ENCODE measurements at places on chromosomes 5 and 9. TPM values are rescaled to one million over a fixed set of nuclear protein-coding genes. Genes with fewer than 3 reads are reported as not detected.
A peak's percentile ranks its signal among the peaks of the same experiment; 100 is the strongest.

The ABCA2 gene
- total RNA-seq = 47.6 TPM

The TMC1 gene
- not detected for total RNA-seq

DNA sequence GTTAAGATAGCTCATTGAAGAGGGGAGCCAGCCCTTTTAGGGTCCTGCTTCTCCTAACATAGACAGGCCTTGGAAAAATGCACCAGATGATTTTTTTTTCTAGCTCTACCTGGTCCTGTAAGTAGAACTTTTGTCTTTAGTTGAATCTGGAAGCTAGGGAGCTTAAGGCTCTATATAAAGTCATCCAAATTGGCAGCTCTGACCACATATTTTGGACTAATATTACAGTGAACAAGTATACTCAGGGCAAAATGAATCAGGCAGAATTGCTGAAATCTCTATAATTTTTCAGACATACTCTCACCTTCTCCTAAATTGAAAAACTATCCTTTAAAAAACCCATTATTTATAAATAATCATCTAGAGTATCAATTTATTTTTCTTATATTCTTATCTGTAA lies 375.6 kb downstream of the OSTF1 start:
- peaks cover 43% of the 10 kb centered on the region for H3K4me1 ChIP-seq
- H3K36me3 ChIP-seq = no peaks in the 10 kb centered on the region
- H3K27me3 ChIP-seq = no peaks in the 10 kb centered on the region
- DNase-seq = no peak

The ESM1 gene
- total RNA-seq = 0.73 TPM

- H3K4me1 ChIP-seq = peaks cover 35% of the 10 kb centered on the region
- no peak overlapping the region for H3K27ac ChIP-seq
- H3K27me3 ChIP-seq = no peaks in the 10 kb centered on the region
- H3K36me3 ChIP-seq = peaks cover 27% of the 10 kb centered on the region
- H3K4me3 ChIP-seq = no peak overlapping the region
Observed at GRCh38 chr5:10688651-10689171, 72.3 kb downstream of the DAP start.

The HAVCR1 gene
- total RNA-seq = not detected

GRCh38 chr5:1461396-1461795 lies 16.2 kb upstream of the SLC6A3 start:
- peaks cover 7% of the 10 kb centered on the region for H3K4me1 ChIP-seq
- H3K27ac ChIP-seq = no peak overlapping the region
- H3K27me3 ChIP-seq = no peaks in the 10 kb centered on the region
- no peak for DNase-seq

GRCh38 chr5:95908799-95909198 lies 52.9 kb downstream of the ELL2 start:
- no peak overlapping the region for H3K27ac ChIP-seq
- peaks cover 53% of the 10 kb centered on the region for H3K36me3 ChIP-seq
- no peak overlapping the region for H3K4me3 ChIP-seq
- DNase-seq = no peak
- H3K4me1 ChIP-seq = peaks cover 16% of the 10 kb centered on the region

The SOHLH1 gene
- total RNA-seq = not detected

DNA sequence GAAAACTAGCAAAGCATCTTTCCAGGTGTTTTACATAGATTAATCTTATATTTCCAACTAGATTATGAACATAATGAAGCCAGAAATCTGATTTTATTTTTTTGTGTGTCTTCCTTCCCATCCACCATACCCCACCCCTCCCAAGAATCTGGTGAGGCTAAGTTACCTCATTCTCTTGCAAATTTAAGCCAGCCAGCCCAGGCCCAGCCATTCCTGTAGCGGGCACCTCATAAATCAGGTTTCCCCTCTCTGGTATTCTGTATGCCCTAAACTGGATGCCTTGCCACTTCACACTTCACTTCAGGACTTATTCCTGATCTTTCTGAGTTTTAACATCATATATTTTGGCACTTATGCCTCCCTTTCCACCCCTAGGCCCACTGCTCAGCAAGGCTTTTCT lies 21.8 kb downstream of the C9 start:
- no peaks in the 10 kb centered on the region for H3K36me3 ChIP-seq
- DNase-seq = no peak
- H3K27ac ChIP-seq = no peak overlapping the region
- H3K27me3 ChIP-seq = peaks cover 54% of the 10 kb centered on the region

GRCh38 chr5:79243224-79243623 lies 7.3 kb downstream of the JMY start:
- H3K4me3 ChIP-seq = no peak overlapping the region
- peaks cover 25% of the 10 kb centered on the region for H3K4me1 ChIP-seq
- peaks cover 3% of the 10 kb centered on the region for H3K36me3 ChIP-seq

The TAF11L5 gene
- total RNA-seq = not detected

- no peaks in the 10 kb centered on the region for H3K36me3 ChIP-seq
- no peaks in the 10 kb centered on the region for H3K27me3 ChIP-seq
- no peak overlapping the region for H3K4me3 ChIP-seq
- H3K27ac ChIP-seq = no peak overlapping the region
Observed at GRCh38 chr5:167918813-167919483, 372.5 kb upstream of the WWC1 start.

DNA sequence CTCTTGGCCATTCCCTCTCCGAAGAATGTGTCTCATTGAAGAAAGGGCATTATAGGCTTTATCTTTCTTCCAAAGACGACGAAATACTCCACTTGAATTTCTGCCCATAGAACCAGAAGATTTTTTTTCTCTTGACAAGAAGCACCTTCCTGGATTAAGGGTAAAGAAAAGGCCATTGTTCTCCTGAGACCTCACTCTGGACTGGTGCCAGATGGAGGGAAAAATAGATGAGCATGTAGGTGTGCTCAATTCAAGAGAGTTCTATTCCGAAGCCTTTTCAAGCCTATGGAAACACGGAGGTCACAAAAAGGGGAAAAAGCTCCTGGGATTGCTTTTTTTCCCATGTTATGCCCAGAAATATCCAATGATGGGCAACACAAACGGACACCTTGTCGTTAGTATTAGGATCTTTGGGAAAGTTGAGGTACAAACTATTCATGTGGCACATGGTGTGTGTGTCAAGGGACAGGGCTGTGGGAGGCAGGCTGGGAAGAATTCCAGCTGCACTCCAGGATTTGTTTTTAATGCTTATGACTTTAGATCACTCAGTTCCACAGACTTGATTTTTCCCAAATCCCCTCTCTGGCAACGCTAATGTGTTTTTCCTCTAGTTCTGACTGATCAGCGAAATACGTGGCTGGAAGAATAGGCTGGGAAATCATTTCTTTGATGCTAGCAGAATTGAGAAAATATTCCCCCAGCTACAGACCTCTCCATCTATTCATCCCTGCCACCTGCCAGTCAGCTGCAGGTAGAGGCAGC lies 89.9 kb downstream of the SIL1 start:
- H3K4me3 ChIP-seq = no peak overlapping the region
- H3K4me1 ChIP-seq = peaks cover 21% of the 10 kb centered on the region
- peak overlapping the region; percentile 73 for H3K27ac ChIP-seq
- no peak for DNase-seq
- no peaks in the 10 kb centered on the region for H3K27me3 ChIP-seq

DNA sequence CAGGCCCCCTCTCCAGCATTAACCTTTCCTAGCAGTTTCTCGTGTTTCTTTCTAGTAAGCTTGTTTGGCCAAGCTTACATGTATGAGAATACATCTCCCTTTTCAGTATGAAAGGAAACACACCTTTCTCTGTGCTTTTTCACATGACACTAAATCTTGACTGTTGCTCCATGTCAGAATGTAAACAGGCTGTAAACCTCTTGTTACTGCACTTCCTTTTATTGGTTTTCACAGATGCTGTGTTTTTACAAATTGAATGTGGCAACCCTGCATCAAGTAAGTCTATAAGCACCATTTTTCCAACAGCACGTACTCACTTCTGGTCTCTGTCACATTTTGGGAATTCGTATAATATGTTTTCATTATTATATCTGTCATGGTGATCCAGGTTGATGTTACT lies 2.2 kb upstream of the CANX start:
- no peaks in the 10 kb centered on the region for H3K36me3 ChIP-seq
- H3K4me3 ChIP-seq = no peak overlapping the region
- H3K27me3 ChIP-seq = no peaks in the 10 kb centered on the region
- H3K27ac ChIP-seq = peak overlapping the region; percentile 27
- H3K4me1 ChIP-seq = peaks cover 27% of the 10 kb centered on the region

DNA sequence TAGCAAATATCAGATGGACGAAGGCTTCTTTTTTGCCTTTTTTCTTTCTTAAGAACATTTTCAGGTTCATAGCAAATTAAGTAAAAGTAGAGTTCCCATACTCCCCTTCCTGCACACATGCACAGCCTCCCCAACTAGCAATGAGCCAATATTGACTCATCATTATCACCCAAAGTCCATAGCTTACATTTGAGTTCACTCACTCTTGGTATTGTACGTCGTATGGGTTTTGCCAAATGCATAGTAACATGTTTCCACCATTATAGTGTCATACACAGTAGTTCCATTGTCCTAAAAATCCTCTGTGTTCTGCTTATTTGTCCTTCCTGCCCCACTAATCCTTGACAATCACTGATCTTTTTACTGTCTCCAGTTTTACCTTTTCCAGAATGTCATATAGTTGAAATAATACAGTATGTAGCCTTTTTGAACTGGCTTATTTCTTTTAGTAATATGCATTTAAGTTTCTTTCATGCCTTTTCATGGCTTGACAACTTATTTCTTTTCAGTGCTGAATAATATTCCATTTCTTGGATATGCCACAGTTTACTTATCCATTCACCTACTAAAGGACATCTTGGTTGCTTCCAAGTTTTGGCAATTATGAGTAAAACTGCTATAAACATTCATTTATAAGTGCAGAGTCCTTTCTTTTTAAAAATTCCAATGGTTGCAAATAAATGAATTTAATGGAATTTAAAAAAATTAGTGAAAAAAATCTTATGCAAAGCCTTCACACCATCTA lies 242.1 kb downstream of the ISL1 start:
- no peaks in the 10 kb centered on the region for H3K4me1 ChIP-seq
- H3K36me3 ChIP-seq = no peaks in the 10 kb centered on the region
- no peak overlapping the region for H3K27ac ChIP-seq

DNA sequence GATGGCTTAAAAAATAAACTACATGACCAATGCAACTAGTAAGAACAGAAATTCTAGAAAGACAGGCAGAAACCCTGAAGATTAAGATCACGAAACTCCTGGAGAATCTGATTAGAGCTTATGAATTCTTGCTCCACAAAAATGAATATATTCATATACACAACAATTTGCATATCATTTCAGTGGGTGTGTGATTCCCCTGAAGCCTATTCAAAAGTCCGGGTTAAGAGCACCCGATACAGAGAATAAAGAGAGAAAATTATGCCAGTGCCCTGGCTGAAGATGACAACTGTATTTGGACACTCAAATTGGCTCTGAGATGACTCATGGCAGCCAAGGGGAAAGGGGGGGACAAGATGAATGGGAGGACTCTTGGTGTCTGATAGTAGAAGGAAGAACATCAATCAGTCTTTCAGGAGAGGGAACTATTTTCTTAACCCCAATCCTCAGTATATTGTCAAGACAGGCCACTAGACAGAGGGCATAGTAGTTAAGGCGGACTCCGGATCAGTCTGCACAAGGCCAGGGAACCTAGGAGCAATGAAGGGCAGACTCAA lies 6.0 kb downstream of the TMOD1 start:
- no peak for DNase-seq
- peaks cover 7% of the 10 kb centered on the region for H3K4me1 ChIP-seq
- H3K4me3 ChIP-seq = no peak overlapping the region
- H3K27me3 ChIP-seq = peaks cover 35% of the 10 kb centered on the region
- no peaks in the 10 kb centered on the region for H3K36me3 ChIP-seq

The SCGB3A2 gene
- not detected for total RNA-seq

The IL33 gene
- total RNA-seq = not detected

- H3K27me3 ChIP-seq = no peaks in the 10 kb centered on the region
- no peak overlapping the region for H3K27ac ChIP-seq
- no peaks in the 10 kb centered on the region for H3K36me3 ChIP-seq
- H3K4me3 ChIP-seq = no peak overlapping the region
Observed at GRCh38 chr9:8188723-8189407, 389.3 kb upstream of the DMAC1 start.

The PCDHB12 gene
- total RNA-seq = 1.9 TPM

The SLC45A2 gene
- total RNA-seq = not detected

The S1PR3 gene
- 2.1 TPM for total RNA-seq

- no peaks in the 10 kb centered on the region for H3K36me3 ChIP-seq
- no peaks in the 10 kb centered on the region for H3K4me1 ChIP-seq
- DNase-seq = no peak
- no peak overlapping the region for H3K27ac ChIP-seq
- no peak overlapping the region for H3K4me3 ChIP-seq
Observed at GRCh38 chr5:115770466-115770865, 46.0 kb downstream of the CDO1 start.

GRCh38 chr9:82320566-82320965 lies 332.0 kb downstream of the SPATA31D1 start:
- no peak overlapping the region for H3K27ac ChIP-seq
- H3K4me1 ChIP-seq = peaks cover 2% of the 10 kb centered on the region
- no peak overlapping the region for H3K4me3 ChIP-seq
- H3K36me3 ChIP-seq = peaks cover 5% of the 10 kb centered on the region
- DNase-seq = no peak

DNA sequence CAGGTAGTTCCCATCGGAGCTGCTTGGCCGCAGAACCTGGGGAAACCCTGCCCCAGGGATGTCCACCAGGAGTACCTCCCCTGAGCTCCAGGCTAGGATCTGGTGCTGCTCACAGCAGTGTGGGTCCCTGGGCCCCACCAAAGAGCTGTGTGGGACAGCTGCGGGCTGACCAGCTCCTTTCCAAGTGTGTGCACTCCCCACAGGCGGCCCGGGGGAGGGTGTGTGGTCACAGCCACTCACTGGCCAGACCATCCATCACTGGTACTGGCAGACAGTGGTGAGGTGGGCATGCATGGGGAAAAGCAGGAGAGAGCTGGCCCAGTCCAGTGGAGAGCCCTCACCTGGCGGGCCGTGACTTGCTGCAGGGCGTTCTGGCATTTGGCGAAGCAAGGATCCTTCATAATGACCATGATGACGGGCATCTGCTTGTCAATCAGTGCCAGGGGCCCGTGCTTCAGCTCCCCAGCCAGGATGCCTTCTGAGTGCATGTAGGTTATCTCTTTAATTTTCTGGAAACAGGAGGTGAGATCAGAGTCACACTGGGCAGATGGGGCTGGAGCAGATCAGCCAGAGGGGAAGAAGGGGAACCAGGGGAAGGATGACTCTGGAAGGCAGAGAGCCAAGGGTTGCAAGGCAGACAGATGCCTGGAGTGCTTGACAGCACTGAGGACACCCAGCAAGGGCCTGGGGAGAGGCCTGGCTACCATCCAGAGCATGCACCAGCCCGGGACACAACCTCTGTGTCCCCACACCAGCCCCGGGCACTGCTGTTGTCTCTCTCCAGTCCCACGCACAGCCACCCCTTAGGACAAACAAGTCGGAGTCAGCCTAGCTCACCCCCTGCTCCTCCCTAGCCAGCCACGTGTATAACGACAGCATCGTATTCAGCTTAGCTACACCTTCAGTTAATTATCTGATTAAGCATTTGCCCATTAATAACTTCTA lies 12.8 kb upstream of the MAPK9 start:
- H3K36me3 ChIP-seq = peaks cover 38% of the 10 kb centered on the region
- DNase-seq = no peak
- no peak overlapping the region for H3K4me3 ChIP-seq
- no peaks in the 10 kb centered on the region for H3K27me3 ChIP-seq
- H3K4me1 ChIP-seq = no peaks in the 10 kb centered on the region
- H3K27ac ChIP-seq = no peak overlapping the region
